Epithelial cell of proximal tubule (primary cell): ENCODE measurements at places on chromosomes 6 and 20. TPM values are rescaled to one million over a fixed set of nuclear protein-coding genes. Genes with fewer than 3 reads are reported as not detected.

DNA sequence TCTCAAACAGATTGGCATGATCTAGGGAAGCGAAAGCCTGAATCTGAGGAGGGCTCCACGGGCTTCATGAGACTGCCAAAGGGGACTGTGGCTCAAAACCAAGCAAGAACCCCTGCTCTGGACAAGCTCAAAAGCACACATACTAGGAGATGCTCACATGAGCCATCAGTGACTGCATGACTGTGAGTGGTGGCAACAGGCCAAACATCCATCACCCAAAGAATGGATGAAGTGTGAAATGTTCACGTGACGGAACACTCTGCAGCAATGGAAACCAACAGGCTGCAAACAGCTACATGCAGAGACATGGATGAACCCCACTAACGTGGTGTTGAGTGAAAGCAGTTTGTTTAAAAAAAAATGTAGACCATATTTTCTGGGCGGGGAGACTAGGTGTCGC lies 136.3 kb downstream of the PREX1 start:
- DNase-seq = no peak

DNA sequence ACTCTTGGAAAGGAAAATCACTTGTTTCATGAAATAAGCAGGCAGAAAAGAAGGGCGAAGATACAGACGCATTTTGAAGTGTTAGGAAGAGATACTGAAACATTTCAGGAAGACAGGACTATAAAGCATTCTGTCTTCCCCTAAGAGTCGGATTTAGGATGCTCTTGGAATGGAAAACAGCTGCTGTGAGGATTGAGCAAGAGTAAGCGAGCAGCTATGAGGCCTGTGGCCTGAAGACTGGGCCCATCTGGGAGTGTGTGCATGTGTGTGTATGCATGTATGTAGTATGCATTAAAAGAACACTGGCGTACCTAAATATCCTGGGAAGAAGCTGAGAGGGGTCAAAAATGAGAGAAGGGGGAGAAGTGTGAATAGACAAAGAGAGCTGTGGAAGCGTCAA lies 83.6 kb downstream of the SIM1 start:
- DNase-seq = no peak

DNA sequence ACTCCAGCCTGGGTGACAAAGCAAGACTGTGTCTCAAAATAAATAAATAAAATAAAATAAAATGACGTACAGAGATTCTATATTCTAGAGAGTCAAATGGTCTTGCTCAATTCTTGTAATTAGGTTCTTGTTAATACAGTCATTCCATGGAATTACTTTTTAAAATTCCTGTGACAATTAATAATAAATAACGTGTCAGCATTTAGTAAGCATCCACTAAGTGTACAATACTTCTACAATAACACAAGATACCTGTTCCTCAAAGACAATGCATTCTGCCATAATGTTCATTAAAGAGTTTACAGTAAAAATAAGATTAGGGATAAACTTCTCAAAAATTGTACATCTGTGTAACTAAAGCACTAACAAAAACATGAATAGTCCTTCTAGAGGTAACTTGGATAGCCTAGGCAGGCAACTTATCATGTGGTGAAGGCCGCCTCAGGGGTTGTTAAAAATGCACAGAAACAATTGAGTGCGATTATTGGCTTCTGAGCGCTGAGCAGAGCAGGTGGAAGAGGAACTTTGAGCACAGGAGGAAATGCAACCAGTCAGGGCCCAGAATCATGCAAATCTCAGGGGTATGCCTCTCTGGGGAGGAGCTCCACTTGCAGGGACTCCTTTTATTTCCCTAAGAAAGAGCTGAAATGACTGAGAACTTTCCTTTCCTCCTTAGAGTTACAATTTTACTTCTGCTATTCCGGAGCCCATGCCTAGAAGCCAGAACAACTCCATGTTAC lies 37.1 kb downstream of the QRSL1 start:
- no peak for DNase-seq

SLPI gene
- total RNA-seq = 20.5 and 68.1 TPM in 2 replicates

DNA sequence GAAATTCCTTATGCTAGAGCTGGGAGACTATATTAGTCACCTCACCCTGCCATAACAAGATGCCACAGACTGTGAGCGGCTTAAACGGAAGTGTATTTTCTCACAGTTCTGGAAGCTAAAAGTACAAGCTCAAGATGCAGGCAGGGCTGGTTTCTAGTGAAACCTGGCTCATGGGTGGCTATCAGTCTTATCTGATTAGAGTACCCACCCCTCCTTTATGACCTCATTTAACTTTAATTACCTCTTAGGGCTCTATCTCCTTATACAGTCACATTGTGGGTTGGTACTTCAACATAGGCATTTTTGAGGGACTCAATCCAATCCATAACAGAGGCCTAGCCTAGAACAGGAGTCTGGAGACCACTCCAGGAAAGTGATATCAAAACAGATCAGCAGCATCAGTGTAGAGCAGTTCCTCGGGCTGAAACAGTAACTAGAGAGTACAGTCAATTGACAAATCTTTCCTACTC lies 2.3 kb upstream of the SNRNP48 start:
- no peak for DNase-seq

DNA sequence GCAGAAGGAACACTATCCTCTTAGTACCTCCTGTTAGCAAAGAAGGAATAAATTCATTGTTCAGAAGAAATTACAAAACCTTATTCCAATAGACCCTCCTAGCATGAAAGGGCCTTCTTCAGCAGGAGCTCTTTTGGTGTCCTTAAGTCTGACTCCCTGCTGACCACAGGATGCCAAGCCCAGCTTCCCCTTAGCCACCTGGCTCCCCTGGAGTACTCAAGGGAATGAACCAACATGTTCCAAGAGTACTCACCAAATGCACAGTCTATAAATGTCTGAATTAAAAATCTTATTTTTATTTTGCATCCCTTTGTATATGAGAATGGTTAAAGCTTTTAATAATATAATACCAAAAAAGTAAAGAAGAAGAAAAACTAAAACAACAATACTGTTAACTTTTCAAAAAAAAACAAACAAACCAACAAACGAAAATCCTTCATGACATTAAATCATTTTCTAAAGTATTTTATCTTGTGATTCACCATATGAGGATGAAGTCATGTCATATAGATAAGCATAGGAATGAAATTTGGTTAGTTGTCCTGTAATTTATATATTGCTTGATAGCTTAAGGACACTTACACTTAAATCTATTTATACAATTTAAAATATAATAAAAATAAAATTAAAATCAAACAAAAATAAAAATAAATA lies 1355.1 kb downstream of the HACE1 start:
- DNase-seq = no peak

- no peak for DNase-seq
Measured at GRCh38 chr20:2118783-2119182, 17.2 kb downstream of the STK35 start.

DNA sequence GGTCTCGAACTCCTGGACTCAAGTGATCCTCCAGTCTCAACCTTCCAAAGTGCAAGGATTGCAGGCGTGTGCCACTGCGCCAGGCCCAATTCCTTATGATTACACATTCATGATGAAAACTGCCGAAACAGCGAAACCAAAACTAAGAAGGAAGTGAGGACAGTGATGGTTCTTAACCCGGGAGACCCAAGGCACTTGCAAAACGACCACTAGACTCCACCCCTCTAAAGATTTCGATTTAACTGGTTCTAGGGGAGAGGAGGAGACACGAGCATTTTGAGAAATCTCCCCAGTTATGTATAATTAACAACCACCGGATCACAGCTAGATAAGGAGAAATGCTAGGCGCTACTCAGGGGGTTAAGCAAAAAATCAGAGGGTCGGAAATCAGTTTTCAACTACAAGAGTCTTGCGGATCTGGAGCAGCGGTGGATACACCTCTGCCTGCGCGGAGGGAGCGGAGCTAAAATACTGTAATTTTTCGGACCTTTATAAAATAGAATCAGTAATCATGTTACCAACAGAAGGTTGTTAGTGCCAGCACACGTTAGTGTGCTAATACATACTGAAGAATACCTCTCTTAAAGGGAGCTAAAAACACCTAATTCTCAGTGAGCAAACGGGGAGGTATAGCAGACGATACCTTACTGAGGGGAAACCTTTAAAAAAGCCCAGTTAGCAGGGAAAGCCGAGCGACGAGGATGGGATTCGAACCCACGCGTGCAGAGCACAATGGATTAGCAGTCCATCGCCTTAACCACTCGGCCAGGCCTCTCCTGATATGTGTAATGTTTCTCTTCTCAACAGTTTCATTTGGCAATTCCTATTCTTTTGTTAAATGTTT lies 60.0 kb upstream of the BTN3A2 start:
- DNase-seq = no peak

MAP3K5 gene
- total RNA-seq = 7.8 and 12.2 TPM in 2 replicates

GRCh38 chr6:39343396-39343870 lies 20.9 kb upstream of the KCNK16 start:
- DNase-seq = no peak

DNA sequence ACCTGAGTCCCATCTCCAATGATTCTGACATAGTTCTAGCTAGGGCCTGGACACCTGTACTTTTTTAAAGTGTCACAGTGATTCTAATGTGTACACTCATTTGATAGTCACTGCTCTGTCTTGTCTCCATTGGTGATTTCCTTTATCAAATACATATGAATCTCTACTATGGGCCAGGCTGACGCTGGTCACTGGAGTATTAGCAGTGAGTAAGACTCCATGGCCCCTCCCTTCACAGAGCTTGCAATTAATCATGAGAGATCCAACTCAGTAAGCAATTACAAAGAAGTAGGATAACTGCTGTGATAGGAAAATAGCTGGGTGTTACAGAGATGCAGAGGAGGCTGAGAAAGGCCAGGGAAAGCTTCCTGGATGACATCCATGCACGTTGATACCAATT lies 19.3 kb upstream of the SASH1 start:
- no peak for DNase-seq

GRCh38 chr6:157763129-157763903 lies 59.7 kb upstream of the SNX9 start:
- DNase-seq = peak; percentile 91
